HuH-7.5 (cell line): ENCODE measurements at places on chromosomes 6 and 20.

- peak; percentile 67 for DNase-seq
These were observed 47.8 kb downstream of the GMPR start for GRCh38 chr6:16286151-16286522.

DNA sequence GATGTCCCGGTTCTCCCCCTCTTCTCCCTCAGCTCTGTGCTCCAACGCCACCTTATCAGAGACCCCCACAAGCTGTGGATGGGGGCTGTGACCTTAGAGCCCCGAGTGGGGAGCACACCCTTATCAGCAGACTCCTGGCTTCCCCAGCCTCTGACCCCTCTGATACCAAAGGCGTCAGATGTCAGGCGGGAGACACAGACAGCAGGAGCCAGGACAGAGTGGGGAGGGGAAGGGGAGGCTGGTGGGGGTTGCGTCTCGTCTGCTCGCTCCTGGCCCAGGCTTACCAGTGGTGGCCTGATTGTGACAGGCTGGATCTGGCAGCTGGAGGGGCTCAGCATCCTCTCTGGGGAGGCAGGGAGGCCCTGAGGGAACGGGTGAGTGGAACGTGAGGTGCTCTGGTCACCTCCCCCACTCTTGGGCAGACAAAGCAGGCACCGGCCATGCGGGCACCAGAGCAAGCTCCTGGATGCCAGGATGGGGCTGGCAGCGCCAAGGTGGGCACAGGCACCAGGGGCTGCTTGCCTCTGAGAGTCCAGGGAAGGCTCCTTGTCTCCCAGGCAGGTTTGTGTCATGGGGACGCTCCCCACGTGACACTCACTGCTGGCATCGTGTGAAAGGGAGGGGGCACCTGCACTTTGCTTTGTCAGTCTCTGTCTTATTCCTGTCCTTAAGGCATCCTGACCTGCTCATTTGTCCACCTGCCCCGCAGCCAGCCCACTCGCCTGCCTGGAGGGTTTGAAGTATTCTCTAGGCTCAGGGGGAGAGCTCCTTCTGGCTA is 27.8 kb upstream of the GATA5 start:
- no peak for DNase-seq

GRCh38 chr20:51636123-51636522 is 93.6 kb upstream of the NFATC2 start:
- no peak for DNase-seq

DNA sequence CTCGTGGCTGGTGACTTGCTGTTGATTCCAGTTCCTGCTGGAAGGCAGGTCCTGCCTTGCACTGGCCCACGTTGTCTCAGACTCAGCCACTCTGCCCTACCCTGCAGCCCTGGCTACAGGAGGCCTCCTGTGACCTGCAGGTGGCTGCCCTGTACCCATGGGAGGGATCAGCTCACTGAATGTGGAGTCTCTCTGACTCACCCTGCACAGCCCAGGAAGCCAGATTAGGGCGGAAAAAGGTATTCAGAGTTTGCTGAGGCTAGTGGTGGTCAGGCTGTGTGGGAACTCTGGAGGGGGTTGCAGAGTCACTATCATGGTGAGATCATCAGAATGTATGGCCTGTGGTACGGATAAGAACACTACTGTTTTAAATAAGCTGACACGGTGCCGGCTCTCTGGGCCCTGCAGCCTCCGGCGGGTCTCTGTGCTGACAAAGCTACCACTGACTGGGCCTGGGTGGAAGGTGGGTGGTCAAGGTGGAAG is 24.7 kb upstream of the PYGB start:
- DNase-seq = peak; percentile 92

DNA sequence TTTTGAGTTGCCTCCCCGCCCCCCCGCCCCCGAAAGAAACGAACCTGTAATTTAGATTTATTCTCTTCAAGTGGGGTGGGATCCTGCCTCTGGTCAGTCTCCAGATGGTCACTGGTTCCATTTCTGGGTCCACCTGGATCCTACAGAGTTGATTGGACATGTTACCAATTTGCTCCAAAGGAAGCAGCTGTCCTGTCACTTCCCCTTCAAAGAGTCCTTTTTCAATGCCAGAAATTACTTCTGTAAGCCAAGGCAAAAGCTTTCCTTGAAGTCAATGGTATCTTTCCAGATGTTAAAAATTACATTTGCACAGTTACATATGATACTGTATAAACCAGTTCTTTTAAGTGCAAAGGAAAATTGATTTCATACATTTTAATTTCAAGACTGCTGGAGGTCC is 12.0 kb upstream of the ANKRD60 start:
- no peak for DNase-seq

- DNase-seq = no peak
These were observed 86.7 kb upstream of the LAMP5 start for GRCh38 chr20:9427430-9428291.

DNA sequence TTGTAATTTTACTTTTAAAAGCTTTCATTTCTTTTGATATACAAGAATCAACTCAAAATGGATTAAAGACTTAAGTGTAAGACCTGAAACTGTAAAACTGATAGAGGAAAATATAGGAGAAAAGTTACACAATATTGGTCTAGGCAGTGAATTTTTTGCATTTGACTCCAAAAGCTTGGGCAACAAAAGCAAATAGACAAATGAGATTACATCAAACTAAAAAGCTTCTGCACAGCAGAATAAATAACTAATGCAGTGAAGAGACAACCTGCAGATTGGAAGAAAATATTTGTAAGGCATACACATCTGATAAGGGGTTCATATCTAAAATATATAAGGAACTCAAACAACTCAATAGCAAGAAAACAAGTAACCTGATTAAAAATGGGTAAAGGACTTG is 3.0 kb downstream of the GABRR1 start:
- DNase-seq = no peak

GRCh38 chr6:43368259-43369160 is 937 bp downstream of the ZNF318 start:
- DNase-seq = peak; percentile 60

DNA sequence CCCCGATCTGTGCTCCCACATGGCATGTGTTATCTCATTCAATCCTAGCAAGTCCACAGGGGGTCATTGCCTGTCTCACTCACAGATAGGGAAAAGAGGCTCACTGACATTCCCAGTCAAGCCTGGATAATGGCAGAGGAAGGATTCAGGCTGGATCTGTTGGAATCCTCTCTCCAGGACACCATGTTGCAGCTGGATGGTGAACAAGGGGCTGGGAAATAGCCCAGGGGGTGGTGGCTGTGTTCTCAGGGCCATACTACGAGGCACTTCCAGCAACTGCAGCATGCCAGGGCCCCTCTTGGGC is 5.0 kb upstream of the SPDEF start:
- no peak for DNase-seq

DNA sequence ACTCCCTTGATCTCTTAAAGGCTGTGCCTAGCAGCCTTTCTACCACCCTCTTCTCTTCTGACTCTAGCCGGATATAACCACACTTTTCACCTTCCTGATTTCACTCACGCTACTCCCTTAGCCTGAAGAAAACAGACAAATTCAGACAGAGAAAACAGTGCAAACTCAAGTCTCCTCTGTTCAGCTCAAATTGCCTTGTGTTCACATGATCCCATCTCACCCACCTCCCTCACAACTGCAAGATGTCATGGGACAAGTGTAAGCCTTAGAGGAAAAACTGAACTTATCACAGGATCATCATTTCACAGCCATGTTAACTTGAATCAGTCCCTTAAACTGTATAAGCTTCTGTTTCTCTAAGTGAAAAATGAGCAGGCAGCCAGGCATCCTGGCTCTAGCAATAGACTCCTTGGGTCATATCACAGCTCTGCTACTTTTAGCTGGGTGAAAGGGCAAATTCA is 66.5 kb upstream of the TENT5A start:
- DNase-seq = no peak

GRCh38 chr6:25083784-25084507 is 148.2 kb upstream of the RIPOR2 start:
- DNase-seq = peak; percentile 6

GRCh38 chr6:147063469-147064031 is 140.7 kb upstream of the STXBP5 start:
- DNase-seq = no peak

DNA sequence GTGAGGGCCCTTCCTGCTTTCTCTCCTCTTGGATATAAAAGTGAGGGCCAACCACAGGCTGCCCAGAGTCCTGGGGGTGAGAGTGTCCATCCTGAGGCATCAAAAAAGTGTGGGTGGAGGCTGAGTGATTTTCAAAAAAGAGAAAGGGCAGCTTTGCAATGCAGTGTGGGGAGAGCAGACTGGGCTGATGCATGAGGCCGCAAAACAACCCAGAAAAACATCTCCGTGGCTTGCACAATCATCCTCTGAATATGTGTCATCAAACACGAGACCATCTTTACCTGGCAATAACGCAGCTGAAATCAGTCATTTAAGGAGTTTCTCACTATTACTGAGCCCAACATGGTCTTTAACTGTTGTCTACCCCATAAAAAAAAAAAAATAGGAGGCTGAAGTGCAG is 191.2 kb upstream of the SOX4 start:
- no peak for DNase-seq

DNA sequence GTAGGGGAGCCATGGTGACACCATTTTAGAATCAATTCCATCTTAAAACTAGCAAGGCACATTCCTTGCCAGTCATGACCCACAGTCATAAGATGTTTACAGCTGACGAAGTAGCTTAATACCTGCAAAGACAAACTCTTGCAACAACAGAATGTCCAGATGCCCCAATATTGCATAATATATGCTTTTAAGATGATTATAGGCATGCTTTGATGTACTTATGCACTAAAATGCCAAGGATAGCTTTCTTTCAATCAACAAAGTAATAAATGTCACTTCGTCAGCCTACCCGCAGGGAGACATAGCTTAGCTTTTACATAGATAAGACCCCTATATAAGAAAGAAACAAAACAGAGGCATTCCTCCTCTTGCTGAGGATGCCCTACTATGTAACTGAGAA is 26.7 kb downstream of the ACSS1 start:
- DNase-seq = no peak

GRCh38 chr20:63009045-63009961 is 2.5 kb upstream of the BHLHE23 start:
- DNase-seq = peak; percentile 99

DNA sequence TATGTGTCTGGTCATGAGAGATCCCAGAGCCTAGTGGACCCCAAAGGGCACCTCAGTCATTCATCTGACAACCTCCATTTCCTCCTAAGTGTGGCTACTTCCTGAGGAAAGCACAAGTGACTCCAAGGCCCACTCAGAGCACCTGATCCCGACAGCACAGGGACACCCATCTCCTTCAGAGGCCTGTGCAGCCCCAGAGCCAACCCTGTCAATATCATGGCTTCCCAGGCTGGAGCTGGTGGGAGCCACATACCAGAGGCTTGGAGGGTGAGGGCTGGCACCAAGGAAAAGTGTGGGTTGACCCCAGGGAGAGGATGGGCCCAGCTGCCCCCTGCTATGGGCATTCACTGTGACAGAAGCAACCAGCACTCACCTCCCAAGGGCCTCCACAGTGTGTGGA is 117.3 kb downstream of the PSMB1 start:
- DNase-seq = no peak

DNA sequence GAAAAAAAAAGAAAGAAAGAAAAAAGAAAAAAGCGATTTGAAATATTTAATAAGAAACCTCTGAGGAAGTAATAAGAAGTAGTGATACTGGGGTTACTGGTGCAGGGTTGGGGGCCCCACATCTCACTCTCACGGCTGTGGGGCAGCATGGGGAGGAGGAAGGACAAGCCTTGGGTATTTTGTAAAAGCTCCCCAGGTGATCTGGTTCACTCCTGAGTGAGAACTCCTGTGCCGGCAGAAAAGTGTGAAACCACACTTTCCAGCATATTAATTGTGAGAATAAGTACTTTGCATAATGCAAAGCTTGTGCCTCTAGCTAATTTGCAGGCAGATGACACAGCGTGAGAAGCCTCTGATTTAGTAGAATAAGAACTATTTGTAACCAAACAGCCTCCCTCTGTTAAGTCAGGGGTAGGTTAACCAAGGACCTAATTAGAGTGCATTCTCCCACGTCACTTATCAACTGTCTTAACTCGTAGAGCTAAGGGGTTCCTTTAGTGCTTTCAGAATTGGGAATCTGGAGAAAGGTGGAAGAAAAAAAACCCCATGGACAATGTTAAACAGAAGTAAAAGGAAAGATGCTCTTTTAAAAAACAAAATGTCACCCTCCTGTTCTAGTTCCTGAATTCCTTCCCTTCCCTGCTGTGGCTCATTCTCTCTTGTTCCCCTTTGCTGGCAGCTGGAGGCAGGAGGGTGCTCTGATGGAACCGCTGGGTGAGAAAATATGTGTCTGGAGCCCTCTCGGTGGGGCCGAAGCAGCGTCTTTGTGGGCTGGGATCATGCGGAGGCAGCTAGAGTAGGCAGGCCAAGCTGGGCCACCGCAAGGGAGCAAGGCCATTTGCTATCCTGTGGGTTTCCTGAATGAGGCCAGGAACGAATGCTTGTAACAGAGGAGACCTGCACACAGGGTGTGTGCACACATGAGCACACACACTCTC is 108.7 kb downstream of the FYN start:
- no peak for DNase-seq

DNA sequence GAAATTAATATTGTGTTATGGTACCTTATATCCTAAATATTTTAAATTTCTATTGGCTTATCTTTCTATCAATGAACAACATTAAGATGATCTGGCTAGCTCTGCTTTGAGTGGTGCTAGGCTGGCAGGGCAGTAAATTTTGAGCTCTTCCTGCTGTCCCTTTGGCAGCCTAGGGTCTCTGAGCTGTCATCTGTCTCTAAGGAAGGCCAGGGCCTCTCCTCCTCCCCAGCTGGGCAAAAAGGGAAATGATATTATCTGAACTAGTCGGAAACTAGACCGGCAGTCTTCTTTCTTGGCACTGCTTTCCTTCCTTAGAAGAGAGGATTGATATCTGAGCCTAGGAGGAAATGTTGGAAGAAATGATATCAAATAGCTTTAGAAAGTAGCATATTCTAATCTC is 176.7 kb upstream of the BTBD3 start:
- no peak for DNase-seq

DNA sequence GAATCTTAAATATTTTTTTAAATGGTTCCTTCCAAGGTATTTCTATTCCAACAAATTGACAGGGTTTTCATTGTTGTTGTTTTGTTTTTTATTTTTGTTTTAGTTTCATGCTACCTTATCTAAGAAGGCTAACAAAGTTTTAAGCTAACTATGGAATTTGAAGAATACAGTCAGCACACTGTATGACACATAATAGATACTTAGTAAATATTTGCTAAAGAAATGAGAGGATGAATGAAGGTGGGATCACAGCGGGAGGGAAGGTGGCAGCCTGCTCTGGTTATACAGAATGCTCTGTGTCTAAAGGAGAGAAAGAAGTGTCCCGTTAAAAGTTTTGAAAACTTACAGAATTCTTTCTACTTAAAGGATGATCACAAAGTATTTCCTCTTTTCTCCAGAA is 43.7 kb upstream of the DST start:
- DNase-seq = no peak

- DNase-seq = no peak
These were observed 119.7 kb downstream of the MYLK4 start for GRCh38 chr6:2630891-2631571.
